ENCODE measurements at places on chromosomes 2 and 18.

DNA sequence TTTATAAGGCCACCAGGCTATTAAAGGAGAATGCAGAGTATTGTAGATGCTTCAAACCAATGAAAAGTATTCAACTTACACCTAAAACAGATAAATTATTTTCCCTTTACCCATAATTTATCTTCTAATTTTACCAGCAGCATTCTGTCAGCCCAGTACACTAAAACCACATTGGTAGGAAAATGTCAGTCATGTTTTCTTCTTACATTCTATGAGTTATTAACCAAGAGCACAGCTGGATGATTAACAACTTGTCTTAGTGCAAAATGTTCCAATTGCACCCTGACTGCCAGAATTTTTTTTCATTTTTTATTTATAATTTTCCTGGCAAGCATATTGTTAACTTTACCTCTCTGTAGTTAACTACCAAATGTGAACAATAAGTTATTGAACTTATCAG is 79.0 kb upstream of the WDR75 start:
- no peak for DNase-seq

DNA sequence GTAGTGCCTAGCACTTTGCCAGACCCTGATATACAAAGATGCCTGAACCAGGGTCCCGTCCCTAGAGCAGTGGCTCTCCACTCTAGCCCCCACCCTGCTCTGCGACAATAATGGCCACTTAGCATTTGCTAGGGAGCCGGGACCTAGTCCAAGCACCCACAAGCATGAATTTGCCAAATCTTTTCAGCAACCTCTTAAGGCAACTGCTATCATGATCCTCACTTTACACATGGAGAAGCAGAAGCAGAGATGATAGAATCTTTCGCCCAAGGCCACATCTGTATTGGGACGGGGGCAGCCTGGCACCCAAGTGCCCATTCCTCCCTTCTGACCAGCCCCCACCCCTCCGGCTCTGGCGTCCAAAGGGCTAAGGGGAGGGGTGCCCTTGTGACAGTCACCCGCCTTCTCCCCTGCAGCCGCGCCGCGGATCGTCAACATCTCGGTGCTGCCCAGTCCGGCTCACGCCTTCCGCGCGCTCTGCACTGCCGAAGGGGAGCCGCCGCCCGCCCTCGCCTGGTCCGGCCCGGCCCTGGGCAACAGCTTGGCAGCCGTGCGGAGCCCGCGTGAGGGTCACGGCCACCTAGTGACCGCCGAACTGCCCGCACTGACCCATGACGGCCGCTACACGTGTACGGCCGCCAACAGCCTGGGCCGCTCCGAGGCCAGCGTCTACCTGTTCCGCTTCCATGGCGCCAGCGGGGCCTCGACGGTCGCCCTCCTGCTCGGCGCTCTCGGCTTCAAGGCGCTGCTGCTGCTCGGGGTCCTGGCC is 13.0 kb downstream of the SIGLEC15 start:
- no peak for DNase-seq

DNA sequence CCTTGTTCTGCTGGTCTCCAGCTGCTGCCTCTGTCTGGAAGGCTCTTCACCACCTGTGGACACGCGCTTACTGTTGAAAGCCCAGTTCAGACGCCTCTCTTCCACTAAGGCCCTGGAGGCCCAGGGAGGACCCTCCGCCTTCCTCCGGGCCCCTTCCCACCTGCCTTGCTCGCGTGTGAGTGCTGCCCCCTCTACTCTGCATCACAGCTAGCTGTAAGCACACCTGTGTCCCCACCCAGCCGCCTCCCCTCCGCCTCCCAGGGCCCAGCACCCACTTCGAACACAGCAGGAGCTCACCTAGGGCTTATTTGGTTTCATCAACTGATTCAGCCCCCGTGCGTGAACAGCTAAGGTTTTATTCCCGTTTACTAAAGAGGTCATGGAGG is 49.7 kb downstream of the KCNF1 start:
- DNase-seq: no peak

GRCh38 chr2:10211844-10212422 is 89.4 kb downstream of the RRM2 start:
- no peak for DNase-seq

DNA sequence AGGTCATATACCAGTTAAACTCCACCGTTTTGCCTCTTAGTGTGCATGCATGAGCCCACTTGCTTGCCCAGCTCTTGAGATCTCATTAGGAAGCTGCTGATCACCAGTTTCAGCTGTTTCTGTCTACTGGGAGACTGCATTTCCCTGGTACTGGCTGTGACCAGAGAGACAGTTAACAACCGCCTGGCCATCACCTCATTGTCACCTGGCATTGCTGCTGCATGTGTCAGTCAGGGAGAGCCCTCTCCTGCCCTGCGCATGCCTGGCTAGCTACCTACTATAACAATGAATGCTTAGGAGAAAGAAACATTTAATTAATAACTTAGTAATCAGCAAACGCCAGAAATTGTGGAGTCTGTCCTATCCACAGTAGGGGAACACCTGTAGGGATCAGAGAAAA is 265.8 kb upstream of the CYRIA start:
- DNase-seq: no peak

DNA sequence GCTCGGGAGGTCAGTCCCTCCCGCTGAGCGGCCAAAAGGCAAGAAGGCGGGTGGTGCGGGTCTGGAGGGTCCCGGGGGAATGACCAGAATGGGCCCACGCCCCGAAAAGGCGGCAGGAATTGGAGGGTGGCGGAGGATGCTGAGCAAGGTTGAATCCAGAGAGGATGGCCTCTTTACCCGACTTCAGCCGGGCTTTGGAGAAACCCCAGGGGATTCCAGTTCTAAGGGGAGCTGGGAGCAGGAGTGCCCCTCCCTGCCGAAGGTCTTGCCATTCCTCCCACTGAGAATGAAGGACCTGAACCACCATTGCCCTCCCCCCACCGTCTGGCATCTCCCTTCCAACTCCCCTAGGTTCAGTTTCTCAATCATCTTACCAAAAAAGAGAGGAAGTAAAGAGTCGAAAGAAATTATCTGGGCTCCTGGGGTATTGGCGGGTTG is 38.9 kb upstream of the ATP6V1B1 start:
- DNase-seq: no peak

- DNase-seq: no peak
These were observed 571.9 kb upstream of the PKDCC start for GRCh38 chr2:41475959-41476358.

- DNase-seq: no peak
These were observed 693.1 kb downstream of the DCC start for GRCh38 chr18:53033128-53033527.

GRCh38 chr2:204583773-204584172 is 38.5 kb downstream of the PARD3B start:
- no peak for DNase-seq

DNA sequence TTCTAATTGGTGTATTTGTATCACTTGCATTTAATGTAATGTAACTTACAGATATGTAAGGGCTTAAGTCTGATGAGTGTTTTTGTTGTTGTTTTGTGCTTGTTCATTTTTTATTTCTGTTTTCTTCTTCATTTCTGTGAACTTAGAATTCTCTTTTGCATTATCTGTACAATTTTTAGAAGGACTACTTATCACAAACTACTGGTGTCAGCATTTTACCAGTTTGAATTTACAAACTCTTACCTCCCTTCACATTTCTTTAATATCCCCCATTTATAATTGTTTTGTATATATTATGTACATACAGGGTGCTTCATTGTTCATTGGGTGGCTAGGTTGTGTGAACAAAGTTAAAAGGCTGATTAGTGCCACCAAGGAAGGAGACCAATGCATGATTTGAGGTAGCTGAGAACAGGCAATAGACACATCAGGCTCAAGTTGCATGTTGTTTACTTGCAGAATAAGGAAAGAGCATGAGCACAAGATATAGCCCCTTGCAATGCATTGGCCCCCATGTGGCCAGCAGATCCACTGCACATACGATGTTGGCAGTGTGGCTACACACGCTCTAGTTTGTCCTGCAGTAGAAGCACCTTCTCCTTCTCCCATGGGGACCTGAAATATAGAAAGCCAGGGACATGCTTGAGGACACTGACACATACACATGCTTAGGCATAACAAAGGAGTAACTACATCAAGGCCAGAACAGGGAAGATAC is 198.2 kb downstream of the CD8B2 start:
- no peak for DNase-seq

- DNase-seq: no peak
These were observed 13.1 kb upstream of the CRACDL start for GRCh38 chr2:98948956-98949739.

- DNase-seq: no peak
These were observed 934 bp downstream of the MYO5B start for GRCh38 chr18:50193796-50194630.

All from AG08395 (cell line).